ENCODE measurements at places on chromosomes 3 and 15. TPM values are rescaled to one million over a fixed set of nuclear protein-coding genes. Genes with fewer than 3 reads are reported as not detected.

DNAH12 gene
- total RNA-seq: 0.11 TPM

IL5RA gene
- total RNA-seq: not detected

RAD54L2 gene
- 23.9 TPM for total RNA-seq

LRTM1 gene
- 0.39 TPM for total RNA-seq

TMEM158 gene
- total RNA-seq: under 0.01 TPM

SMARCC1 gene
- 56.5 TPM for total RNA-seq

LRRC15 gene
- total RNA-seq: under 0.01 TPM

RYR3 gene
- 2.4 TPM for total RNA-seq

EPHB3 gene
- total RNA-seq: 3.7 TPM

C3orf80 gene
- total RNA-seq: not detected

Data from placental epithelial cell (primary cell).